Colonic mucosa (tissue), 4 donors: ENCODE measurements at places on chromosomes 11 and 22. TPM values are rescaled to one million over a fixed set of nuclear protein-coding genes. Genes with fewer than 3 reads are reported as not detected.
A peak's percentile ranks its signal among the peaks of the same experiment; 100 is the strongest.

DNA sequence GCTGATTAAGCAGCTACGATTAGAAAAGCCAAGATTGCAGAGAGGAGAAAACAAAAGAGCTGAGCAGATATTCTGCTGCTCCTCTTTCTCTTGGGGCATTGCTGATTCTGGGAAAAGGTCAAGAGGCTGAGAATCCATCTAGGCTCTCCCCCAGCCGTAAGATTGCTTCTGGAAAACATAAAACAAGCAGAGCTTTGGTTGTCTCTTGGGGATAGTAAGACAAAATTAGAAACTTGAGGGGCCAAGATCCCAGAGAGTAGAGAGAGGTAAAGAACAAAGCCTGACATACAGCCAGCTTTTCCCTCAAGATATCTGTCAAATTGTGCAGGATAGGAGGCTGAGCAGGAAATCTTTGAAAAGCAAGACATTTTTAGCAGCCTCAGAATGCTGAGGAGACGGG lies 158.2 kb downstream of the TTC28 start:
- H3K4me3 ChIP-seq: no peak overlapping the region
- no peaks in the 10 kb centered on the region for H3K4me1 ChIP-seq
- no peaks in the 10 kb centered on the region for H3K27me3 ChIP-seq

GRCh38 chr11:73671701-73672100 lies 25.3 kb downstream of the PLEKHB1 start:
- H3K27me3 ChIP-seq: no peaks in the 10 kb centered on the region
- no peak overlapping the region for H3K4me3 ChIP-seq
- no peak for DNase-seq
- no peaks in the 10 kb centered on the region for H3K4me1 ChIP-seq

The NAA40 gene
- 32.9 TPM for total RNA-seq

The PTPN5 gene
- not detected for total RNA-seq

DNA sequence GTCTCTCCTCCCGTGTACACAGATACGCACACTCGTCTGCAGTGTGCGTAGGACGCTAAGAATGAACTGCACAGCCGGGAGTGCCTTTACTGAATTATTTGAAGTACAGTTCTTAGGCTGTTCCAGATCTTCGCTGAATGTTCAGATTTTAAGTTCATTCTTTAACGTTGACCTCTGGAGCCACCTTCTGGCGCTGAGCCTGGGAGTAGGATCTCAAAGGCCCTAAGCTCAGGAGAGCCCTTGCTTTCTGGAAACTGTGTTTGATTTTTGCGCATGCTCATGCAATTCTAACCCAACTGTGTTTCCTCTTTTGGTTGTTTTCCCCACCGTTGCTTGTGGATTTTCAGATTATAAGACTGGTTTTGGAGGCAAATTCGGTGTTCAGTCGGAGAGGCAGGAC lies 22.8 kb downstream of the CTTN start:
- peaks cover 17% of the 10 kb centered on the region for H3K36me3 ChIP-seq
- no peak for DNase-seq

GRCh38 chr22:48892578-48893287 lies 934.9 kb downstream of the BRD1 start:
- no peak overlapping the region for H3K4me3 ChIP-seq
- H3K27ac ChIP-seq: no peak overlapping the region
- no peak for DNase-seq
- no peaks in the 10 kb centered on the region for H3K4me1 ChIP-seq

GRCh38 chr22:44887941-44888366 lies 121.9 kb downstream of the PHF21B start:
- H3K36me3 ChIP-seq: no peaks in the 10 kb centered on the region
- no peak overlapping the region for H3K4me3 ChIP-seq
- no peaks in the 10 kb centered on the region for H3K4me1 ChIP-seq
- DNase-seq: no peak

GRCh38 chr11:73393479-73394415 lies 17.5 kb downstream of the RELT start:
- peak; percentile 73 for DNase-seq
- no peak overlapping the region for H3K27ac ChIP-seq
- no peaks in the 10 kb centered on the region for H3K4me1 ChIP-seq
- H3K4me3 ChIP-seq: no peak overlapping the region
- no peaks in the 10 kb centered on the region for H3K36me3 ChIP-seq
- no peaks in the 10 kb centered on the region for H3K27me3 ChIP-seq

The RAG1 gene
- total RNA-seq: 0.47 TPM

DNA sequence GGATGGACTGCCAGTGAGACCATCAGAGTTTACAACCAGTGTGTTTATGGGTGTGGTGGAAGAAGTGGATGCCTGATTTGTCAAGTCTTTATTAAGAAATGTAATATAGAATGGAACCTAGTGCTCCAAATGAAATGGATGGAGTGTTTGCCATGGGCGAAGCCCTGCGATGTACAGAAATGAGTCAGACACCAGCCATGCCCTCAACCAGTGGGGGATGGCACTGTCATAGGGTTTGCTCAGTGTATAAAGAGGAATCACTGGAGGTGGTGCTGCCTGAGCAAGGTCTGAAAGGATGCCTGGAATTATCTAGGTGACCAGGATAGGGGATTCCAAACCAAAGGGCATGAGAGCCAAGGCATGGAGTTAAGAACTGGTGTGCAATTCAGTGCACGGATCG lies 120.9 kb upstream of the MTNR1B start:
- peaks cover 15% of the 10 kb centered on the region for H3K4me1 ChIP-seq
- no peaks in the 10 kb centered on the region for H3K27me3 ChIP-seq
- no peak overlapping the region for H3K27ac ChIP-seq
- no peaks in the 10 kb centered on the region for H3K36me3 ChIP-seq
- DNase-seq: no peak

The MOV10L1 gene
- total RNA-seq: 0.27 TPM

- H3K27me3 ChIP-seq: no peaks in the 10 kb centered on the region
- DNase-seq: peak; percentile 94
- H3K4me3 ChIP-seq: no peak overlapping the region
- no peaks in the 10 kb centered on the region for H3K36me3 ChIP-seq
- H3K4me1 ChIP-seq: peaks cover 50% of the 10 kb centered on the region
Observed at GRCh38 chr11:77073328-77074001, 6.7 kb downstream of the CAPN5 start.

GRCh38 chr11:60056349-60056969 lies at the start of gene MS4A3:
Gene MS4A3 (plus strand): TSS chr11:60056665. CDS start chr11:60061161, 4,496 bp downstream.
- no peak within 1 kb of the TSS for H3K4me3 ChIP-seq
- no peaks in the 10 kb centered on the region for H3K4me1 ChIP-seq
- no peaks in the 10 kb centered on the region for H3K36me3 ChIP-seq
- H3K27me3 ChIP-seq: no peaks in the 10 kb centered on the region
- H3K27ac ChIP-seq: no peak within 1 kb of the TSS

The SLC22A12 gene
- not detected for total RNA-seq

DNA sequence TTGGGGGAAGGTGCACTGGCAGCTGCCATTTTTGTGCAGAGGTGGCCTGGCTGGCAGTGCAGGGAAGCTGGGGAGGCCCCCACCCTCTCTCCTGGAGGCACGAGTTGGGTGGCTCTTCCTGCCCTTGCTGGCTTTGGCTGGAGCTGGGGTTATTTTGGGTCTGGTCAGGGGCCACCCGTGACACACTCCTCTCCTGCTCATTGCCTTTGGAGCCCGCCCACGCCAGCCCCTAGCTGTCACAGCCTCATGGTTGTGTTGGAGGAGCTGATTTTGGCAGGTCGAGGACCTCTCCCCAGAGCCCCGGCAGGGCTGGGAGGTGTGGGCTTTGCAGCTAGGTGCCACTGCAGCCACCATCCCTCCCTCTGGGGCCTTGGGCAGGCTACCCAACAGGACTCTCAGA lies 21.5 kb downstream of the FBLN1 start:
- no peaks in the 10 kb centered on the region for H3K27me3 ChIP-seq
- no peaks in the 10 kb centered on the region for H3K36me3 ChIP-seq
- no peak for DNase-seq
- no peaks in the 10 kb centered on the region for H3K4me1 ChIP-seq
- H3K4me3 ChIP-seq: no peak overlapping the region
- no peak overlapping the region for H3K27ac ChIP-seq

GRCh38 chr11:1153951-1154493 lies 3.7 kb upstream of the MUC5AC start:
- no peaks in the 10 kb centered on the region for H3K27me3 ChIP-seq
- DNase-seq: peak; percentile 46
- no peak overlapping the region for H3K27ac ChIP-seq
- H3K4me1 ChIP-seq: no peaks in the 10 kb centered on the region

The LMO2 gene
- total RNA-seq: 11.3 TPM

DNA sequence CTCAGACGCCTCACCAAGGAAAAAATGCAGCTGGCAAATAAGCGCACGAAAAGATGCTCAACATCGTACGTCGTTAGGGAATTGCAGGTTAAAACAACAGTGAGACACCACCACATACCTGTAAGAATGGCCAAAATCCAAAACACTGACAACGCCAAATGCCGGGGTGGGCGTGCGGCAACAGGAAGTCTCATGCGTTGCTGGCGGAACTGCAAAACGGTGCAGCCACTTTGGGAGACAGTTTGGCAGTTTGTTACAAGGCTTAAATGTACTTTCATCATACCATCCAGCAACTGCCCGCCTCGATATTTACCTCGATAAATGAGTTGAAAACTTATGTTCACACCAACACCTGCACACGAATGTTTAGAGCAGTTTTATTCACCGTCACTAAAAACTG lies 7.5 kb upstream of the CTSD start:
- no peaks in the 10 kb centered on the region for H3K27me3 ChIP-seq
- no peak for DNase-seq
- H3K4me3 ChIP-seq: no peak overlapping the region
- H3K4me1 ChIP-seq: no peaks in the 10 kb centered on the region
- peak overlapping the region; percentile 7 for H3K27ac ChIP-seq

The SYTL2 gene
- total RNA-seq: 170 TPM
